Inflammatory macrophage treated with lipopolysaccharide for 1 hour (primary cell): ENCODE measurements at places on chromosomes 2 and 18.

- DNase-seq, result no peak
Observed at GRCh38 chr2:75547345-75548035, 13.2 kb downstream of the EVA1A start.

GRCh38 chr2:239236808-239237205, 164.0 kb downstream of the HDAC4 start:
- no peak for DNase-seq

- peak; percentile 42 for DNase-seq
Observed at GRCh38 chr2:42860319-42861094, 68.1 kb upstream of the HAAO start.

GRCh38 chr2:200713704-200714064, 98.0 kb upstream of the BZW1 start:
- no peak for DNase-seq

DNA sequence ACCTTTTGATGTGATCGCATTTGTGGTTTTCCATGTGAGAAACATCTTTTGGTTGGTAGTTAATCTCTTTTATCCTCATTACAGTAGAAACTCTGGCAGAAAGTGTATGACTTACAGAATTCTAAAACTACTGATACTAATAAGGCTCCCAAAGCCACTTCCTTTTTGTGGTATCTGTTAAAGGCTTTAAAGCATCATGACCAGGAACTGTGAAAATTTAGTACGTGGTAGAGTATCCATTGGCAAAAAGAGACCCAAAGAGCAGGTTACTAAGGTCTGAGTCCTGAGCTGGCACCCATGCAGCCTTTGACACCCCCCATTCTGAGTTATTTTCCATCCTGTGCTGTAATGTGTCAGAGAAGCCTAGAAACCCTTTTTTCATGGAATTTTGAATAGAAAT, 94.5 kb downstream of the DPP4 start:
- no peak for DNase-seq

GRCh38 chr2:84782717-84783442, 98.0 kb downstream of the TRABD2A start:
- DNase-seq, result no peak

GRCh38 chr2:213766465-213766901, 482.2 kb downstream of the SPAG16 start:
- DNase-seq, result no peak

- no peak for DNase-seq
Observed at GRCh38 chr2:142866426-142866825, 11.0 kb upstream of the KYNU start.

- no peak for DNase-seq
Observed at GRCh38 chr2:108447947-108448677, 894 bp upstream of the GCC2 start.

DNA sequence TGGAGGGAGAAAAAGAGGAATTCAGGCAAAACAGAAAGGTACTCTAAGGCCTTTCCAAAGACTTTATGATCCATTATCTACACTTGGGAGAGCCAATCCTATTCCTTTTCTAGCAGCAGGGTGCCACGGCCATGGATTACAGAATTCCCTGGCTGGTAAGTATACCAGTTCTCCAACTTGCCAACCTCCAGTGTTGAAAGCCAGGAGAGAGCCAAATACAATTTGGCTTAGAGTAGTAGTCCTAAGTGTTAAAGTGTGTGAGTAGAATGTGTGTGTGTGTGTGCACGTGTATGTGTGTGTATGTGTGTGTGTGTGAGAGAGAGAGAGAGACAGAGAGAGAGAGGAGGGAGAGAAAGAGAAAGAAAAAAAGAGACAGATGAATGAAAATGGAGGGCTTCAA, 43.3 kb downstream of the WDPCP start:
- no peak for DNase-seq

DNA sequence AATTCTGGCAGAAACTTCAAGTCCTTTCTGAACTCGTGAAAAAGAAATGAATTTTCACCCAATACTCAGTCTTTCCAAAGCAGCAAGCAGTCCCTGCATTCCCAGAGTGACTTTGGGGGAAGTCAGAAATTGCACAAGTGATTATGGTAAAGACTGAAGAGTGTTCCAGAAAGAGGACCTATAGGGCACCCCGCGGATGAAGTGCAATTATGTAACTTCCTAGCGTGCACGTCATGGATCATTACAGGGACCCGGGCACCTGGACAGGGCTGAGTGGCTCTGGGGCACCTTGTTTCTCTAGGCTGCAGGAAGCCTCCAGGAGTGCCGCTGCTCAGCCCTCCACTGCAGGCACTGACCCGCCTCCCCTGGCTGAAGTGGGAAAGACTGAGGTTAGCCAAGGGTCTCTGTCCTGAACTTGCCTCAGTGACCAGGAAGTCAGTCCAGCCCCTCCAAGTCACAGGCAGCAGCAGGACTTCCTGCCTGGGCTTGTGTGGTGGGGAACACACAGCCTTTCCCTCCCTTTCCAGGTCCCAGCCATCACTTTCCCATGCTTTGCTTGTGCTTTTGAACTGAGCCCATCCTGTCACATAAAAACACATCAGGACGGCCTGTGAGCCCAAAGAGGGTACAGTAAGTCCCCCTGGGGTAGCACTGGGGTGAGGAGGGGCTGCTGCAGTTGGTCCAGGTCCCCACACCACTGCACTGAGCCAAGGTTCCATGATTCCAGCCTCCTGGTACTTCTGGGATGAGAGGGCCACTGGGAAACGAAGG, 19.8 kb downstream of the TMEM185B start:
- peak; percentile 89 for DNase-seq

DNA sequence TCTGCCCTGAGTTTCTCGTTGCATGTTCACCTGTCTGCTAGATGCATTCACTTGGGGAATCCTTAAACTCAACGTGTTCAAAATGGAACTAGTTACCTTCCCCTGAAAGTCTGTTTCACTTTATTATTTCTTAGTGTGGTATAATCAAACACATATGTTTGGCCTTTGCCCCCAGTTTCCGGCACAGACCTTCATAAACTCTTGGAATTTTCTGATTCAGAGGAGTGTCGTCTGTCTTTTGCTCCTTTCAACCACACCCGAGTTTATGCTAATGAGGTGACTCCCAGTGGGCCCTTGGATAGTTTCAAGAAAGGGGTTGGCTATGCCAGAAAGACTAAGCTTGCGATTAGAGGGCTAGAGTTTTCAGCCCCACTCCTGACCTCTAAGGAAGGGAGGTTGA, 198.9 kb downstream of the CDCA7 start:
- no peak for DNase-seq
